ENCODE measurements at places on chromosomes 5 and 9.

GRCh38 chr9:130944510-130945058, 5.5 kb upstream of the FIBCD1 start:
- DNase-seq = no peak

GRCh38 chr9:38047301-38048251, 21.5 kb downstream of the SHB start:
- DNase-seq = peak; percentile 79

- no peak for DNase-seq
Measured at GRCh38 chr5:67985686-67986387, 229.7 kb upstream of the PIK3R1 start.

DNA sequence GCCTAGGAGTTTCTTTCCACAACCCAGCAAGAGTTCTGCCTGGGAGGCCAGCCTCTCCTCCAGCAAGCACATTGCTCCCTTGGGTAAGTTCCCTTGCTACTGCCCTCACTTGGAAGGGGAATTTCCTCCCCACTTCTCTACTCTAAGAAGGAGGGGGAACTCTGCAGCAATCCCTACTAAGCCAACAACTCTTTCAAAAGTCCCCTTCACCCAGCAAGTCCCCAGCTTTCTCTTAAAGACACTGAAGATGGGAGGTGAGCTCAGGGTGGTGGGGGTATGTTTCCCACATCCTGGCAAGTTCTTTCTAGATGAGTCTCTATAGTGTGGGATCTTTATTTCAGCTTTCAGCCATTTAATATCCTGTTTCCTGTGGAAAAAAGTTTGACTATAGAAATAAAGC, 49.0 kb downstream of the PDE8B start:
- no peak for DNase-seq

GRCh38 chr9:105712773-105713172, 18.4 kb downstream of the TMEM38B start:
- DNase-seq = no peak

DNA sequence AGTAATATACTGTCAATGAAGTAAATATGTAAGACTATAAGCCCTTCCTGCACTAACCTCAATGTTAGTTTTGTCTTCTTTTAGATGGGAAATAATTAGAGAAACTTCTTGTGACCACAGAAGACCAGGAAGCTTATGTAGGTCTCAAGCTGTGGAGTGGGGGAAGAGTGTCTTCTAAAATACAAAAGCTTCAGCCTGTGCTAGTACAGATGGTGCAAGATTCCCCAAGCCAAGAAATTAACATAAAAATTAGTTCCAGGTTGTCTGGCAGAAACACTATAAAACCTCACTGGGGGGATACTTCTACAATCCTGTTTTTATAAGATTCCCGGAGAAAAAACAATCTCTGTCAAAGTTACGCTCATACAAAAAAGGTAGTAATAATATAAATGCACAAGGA, 103.6 kb downstream of the FNBP1 start:
- DNase-seq = no peak

GRCh38 chr9:852539-852938, 11.0 kb downstream of the DMRT1 start:
- DNase-seq = no peak

- DNase-seq = peak; percentile 20
Measured at GRCh38 chr5:158174918-158175851, 316.2 kb upstream of the CLINT1 start.

DNA sequence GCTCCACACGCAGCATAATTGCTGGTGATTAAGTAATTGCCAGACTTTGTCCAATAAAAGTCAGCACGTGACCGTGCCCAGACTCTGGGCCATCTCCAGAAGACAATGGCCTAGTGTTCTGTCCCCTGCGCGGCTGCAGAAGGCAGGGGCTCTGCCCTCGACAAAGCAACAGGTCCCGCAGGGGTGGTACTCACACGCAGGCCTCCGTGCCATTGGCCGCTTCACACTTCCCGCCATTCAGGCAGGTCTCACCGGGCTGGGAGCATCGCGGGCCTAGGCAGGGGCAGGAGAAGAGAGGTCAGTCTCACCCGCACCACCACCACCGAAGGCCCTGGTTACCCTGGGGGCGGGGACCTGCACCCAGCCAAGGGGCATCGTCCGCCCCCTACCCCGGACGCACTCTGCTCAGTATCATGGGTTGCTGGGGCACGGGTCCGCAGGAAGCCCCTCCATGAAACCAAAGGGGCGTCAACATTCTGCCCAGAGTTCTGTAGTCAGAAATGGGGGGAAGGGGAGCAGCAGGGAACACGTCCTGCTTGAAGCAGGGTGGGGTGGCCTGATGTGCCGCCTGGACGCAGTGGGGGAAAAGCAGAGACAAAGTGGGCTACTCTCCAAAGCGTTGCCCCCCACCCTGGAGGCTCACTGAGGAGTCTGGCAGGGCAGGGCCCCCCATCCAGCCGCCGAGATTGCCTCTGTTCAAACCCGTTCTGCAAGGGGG, 1.9 kb downstream of the NOTCH1 start:
- DNase-seq = no peak

DNA sequence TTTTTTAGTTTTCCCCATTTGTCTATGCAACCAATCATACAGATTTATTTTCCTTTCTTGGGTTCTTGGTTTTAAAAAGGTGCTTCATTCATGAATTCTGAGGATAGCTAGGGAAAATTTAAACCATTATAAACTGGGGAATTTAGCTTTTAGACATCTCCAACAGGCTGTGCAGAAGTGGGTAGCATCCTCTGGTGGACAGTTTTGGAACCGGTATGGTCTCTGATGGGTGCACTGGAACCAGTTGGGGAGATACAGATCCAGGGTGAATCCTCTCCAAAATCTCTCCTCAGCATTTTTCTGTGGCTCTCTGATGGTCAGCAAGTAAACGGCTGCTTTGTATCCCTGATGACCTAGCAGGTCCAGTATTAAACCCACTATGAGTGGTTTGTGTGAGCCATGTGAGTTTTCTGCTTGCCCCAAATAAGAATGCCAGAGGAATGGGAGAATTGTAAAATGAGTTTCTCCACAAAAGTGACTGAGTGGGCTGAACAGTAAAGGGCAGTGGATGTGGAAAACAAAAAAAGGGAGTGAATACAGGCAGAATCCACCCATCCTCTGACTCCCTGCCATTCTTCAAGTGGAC, 9.1 kb upstream of the DNAJC25 start:
- DNase-seq = no peak

GRCh38 chr5:14726066-14726838, 61.7 kb downstream of the OTULIN start:
- no peak for DNase-seq

- no peak for DNase-seq
Measured at GRCh38 chr5:98905857-98906688, 22.7 kb downstream of the CHD1 start.

DNA sequence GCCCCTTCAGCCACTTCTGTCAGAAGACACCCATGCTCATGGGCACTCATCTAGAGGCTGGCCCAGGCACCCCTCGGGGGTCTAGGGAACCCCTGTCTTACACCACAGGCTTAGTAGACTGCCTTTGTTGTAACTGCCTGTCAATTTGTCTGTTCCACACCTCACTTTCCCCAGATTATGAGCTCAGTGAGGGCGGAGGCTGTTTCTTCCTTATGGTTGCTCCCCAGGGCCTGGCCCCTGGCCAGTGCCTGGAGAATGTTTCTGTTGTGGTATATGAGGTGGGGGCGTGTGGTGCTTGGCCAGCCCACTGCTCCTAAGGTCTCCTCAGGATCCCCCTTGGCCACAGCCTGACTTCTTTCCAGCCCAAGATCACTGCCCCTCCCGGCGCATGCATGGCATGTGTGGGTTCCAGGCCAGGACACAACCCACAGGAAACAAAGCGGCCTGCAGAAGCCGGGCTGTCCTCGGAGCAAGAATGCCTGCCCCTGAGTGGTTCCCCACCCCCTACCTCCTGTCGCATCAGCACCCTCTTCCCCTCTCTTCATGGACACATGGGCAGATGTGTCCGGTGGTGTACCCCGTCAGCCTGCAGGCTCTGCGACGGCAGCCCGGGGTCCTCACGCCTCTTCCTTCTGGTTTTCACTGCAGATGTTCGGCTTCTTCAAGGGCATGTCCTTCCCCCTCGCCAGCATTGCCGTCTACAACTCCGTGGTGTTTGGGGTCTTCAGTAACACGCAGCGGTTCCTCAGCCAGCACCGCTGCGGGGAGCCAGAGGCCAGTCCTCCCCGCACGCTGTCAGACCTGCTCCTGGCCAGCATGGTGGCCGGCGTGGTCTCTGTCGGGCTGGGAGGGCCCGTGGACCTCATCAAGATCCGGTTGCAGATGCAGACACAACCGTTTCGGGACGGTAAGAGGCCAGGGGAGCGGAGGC, 17.7 kb downstream of the SLC25A48 start:
- no peak for DNase-seq

DNA sequence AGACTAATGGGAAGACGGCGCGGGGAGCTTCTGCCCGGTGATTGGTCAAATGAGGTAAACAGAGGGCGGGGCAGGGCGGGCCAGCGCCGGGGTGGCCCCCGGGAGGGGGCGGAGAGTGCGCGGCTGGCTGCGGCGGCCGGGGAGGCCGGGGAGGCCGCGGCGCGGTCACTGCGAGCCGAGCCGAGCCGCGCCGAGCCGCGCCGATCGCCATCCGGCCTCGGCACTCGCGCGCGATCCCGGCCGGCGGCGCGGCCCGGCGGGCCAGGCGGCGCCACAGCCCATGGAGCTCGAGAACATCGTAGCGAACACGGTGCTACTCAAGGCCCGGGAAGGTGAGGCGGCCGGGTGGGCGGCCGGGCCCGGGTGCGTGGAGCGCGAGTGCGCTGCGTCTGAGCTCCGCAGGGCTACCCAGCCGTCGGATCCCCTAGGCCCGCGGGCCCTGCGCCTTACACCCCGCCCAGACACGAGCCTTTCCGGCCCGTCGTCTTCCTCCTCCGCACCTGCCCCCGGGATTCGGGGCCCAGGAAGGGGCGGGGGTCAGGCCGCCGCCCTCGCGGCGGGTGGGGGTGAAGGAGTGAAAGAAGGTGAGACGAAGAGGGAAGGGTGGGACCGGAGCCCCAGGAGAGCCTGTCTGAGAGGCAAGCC, at the start of gene GRK6:
GRK6 (plus strand) TSS at position 111 of the 645 bp plus-strand sequence; CDS start at position 281, 170 bp downstream.
- no peak for DNase-seq

DNA sequence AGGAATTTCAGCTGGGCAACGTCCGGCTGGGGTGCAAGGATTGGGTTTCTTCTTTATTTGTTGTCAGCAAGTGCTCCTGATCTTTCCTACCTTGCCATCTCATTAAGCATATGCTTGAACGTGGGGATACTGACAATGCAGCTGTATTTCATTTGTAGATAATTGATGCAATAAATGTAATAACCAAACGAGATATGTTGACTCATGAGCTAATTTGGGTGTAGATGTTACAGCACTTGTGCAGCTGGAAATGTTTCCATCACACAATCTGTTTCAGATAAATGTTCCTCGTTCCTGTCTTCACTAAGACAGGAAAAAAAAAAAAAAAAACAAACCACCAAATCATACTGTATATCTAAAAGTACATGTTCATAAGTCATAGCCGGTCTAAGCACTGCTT, 123.8 kb downstream of the DMRT2 start:
- peak; percentile 89 for DNase-seq

DNA sequence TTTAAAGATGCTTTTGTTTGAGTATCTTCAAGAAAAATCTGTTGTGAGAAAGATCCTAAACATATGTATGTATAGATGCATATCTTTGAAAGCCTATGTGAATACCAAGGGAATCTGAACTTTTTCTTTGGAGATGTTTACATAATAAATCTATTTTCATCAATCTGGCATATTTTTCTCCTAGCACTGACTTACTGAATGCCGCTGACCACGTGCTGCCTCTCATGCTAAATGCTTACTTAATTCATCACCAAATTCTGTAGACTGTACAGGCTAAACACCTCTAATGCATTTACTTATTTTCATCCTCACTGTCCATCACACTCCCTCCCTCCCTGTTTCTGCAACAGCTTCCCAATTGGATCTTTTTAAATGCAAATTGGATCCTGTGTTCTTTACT, 566.2 kb upstream of the WWC1 start:
- no peak for DNase-seq

GRCh38 chr9:115196919-115197318, 79.0 kb upstream of the TNC start:
- DNase-seq = no peak

- DNase-seq = no peak
Measured at GRCh38 chr5:135126688-135127438, 92.8 kb upstream of the PITX1 start.

GRCh38 chr5:178416919-178417318, 173.3 kb downstream of the COL23A1 start:
- DNase-seq = no peak

- DNase-seq = no peak
Measured at GRCh38 chr5:145158730-145159129, 676.4 kb downstream of the PRELID2 start.

DNA sequence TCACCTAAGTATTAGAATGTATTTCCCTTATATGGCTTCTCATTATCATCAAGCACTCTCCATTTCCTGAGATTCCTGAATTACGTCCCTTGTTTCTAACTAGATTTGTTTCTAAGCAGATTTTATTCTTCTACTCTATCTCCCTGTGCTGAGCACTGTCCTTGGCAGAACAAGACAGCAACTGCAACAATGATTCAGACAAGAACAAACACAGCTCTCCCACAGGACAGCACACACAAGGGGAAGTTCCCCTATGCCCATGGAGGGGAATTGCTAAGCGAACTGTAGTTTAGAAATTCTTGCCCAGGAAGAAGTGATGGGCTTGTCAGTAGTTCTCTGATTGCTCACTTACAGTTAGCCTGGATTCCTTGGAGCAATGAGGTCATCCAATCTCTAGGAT, 759.9 kb downstream of the DTWD2 start:
- no peak for DNase-seq

DNA sequence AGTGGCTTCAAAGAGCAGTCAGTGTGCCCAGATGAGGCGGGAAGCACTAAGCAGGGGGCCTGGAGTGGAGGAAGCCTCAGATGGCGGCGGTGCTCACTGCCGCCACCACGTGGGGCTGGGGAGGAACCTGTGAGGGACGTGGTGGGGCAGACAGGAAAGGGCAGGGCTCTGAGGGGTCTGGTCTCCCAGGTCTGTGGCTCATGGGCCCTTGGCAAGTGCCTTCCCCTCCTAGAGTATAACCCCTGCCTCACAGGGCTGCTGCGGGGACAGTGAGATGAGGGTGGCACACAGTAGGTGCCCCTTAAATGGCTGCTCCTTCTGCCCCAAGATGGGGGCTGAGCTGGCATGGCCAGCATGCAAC, 26.6 kb downstream of the NR5A1 start:
- DNase-seq = peak; percentile 1

DNA sequence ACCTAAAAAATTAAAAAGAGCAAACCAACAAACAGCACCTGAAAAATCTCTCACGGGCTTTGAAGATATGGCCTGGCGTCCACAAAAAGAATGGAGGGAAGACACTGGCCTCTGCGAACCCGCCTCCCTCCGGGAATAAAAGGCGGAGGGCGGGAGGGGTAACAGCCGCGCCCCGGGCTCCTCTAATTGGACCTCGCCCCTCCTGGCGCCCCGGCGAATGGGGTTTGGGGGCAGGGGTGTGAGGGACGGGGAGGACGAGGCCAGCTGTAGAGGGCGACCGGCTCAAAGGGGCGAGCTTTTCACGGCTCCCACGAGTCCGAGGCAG, 753 bp downstream of the FANCC start:
- DNase-seq = no peak

GRCh38 chr5:62042007-62042406, 264.0 kb upstream of the KIF2A start:
- DNase-seq = no peak
